ENCODE measurements at places on chromosomes 7 and 10.

GRCh38 chr10:75582102-75582501, 150.7 kb downstream of the LRMDA start:
- no peak for DNase-seq

DNA sequence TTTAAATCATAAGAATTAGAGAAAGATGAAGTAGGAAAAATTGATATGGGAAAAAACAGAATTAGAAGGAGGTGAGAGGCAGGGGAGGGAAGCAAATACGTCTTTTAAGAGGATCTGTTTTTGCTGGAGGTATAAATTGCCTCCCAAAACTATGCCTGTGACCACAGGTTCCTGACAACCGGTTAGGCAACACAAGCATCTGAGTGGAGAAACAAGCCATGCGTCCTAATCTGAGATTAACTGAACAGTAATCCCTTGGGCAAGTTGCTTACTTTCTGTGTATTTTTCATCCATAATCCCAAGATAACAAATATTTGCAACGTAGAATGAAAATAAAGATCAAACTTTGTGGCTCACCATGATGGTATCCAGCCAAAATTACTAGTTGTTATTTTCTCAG, 149.2 kb downstream of the C1GALT1 start:
- DNase-seq: no peak

GRCh38 chr7:126450269-126450671, 802.5 kb downstream of the GRM8 start:
- no peak for DNase-seq

- no peak for DNase-seq
Observed at GRCh38 chr10:122279725-122280141, 8.6 kb downstream of the BTBD16 start.

- no peak for DNase-seq
Observed at GRCh38 chr7:74604326-74605020, 53.0 kb upstream of the GTF2I start.

DNA sequence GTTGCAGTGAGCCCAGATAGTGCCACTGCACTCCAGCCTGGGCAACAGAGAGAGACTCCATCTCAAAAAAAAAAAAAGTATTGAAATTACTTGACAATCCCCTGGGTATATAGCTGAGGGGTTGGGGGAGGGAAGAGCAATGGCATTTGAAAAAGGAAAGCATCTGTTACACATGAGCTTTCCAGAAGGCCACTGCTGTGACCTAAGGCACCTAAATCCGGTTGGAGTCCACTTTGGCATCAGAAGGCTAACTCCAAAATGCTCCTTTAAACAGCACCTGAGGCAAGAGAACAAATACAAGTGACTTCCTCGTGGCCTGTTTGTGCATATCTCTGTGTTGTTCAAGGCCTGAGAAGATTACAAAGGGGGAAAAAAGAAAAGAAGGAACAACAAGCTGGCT, 74.8 kb upstream of the PALS2 start:
- no peak for DNase-seq

DNA sequence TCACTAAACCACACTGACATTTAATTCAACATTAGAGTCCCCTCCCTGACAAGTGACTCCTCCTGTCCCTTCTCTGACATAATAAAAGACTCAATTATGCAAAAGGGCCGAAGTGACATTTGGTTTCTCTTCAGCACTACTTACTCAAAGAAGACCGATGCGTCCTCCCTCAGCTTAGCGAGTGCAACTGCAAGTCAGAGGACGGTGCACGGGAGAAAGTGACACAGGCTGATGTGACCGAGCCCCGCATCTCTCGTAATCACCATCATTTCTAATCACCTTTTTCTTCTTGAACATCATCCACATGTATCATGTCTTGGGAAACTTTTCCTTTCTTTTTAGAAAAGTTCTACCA, 155.7 kb downstream of the TCERG1L start:
- no peak for DNase-seq

All from GM04504 (cell line).